NCI-H2081 treated with DMSO at 0.1 percent for 48 hours (cell line): ENCODE measurements at places on chromosomes 13 and 19.

DNA sequence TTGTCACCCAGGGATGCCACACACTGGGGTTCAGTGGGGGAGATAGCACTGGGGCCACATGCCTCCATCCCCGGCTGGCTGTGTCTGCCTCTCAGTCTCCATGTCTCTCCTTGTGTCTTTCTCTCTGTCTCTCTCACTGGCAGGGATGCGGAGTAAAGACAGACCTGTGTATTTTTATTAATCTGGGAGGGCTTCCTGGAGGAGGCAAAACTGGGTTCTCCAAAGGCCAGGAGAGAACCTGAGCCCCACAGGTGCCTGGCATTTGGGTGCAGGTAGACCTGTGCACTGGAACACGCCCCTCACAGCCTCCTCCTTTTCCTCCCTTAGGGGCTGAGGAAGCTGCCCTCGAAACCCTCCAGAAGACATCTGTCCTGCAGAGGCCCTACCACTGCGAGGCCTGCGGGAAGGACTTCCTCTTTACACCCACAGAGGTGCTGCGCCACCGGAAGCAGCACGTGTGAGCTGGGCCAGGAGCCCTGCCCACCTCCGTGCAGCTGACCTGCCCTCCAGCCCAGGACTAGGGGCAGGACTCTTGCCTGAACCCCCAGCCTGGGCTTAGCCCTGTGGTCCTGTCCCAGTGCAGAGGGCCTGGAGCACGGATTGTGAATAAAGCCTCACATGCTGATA is 32.7 kb downstream of the DHX34 start:
- DNase-seq = no peak

GRCh38 chr13:26372747-26373146 is 118.8 kb downstream of the CDK8 start:
- DNase-seq = no peak

GRCh38 chr19:45881909-45882528 is 3.9 kb downstream of the IRF2BP1 start:
- DNase-seq = no peak

DNA sequence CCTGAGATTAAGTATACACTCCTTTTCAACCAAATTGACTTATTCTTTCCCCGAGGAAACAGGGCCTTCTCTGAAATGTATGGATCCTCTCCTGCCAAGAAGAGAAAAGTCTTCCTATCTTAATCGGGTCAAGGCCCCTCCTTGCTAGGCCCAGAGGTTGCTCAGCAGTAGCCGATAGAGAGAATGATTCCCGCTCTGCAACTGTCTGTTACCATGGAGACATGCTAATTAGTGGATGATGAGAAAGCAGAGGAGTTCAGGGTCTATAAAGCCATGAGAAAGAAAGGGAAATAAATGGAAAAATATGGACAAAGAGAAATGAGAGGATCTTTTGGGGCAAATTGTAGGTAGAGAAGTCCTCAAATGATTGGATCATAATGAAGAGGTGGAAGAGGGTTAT is 103.5 kb downstream of the POU4F1 start:
- no peak for DNase-seq

GRCh38 chr19:2186071-2186846 is 22.5 kb downstream of the DOT1L start:
- no peak for DNase-seq

- peak; percentile 53 for DNase-seq
Observed at GRCh38 chr19:41959056-41960053, at the start of gene RABAC1. Gene RABAC1 (minus strand): TSS chr19:41959321. CDS start chr19:41959292, 29 bp downstream.

DNA sequence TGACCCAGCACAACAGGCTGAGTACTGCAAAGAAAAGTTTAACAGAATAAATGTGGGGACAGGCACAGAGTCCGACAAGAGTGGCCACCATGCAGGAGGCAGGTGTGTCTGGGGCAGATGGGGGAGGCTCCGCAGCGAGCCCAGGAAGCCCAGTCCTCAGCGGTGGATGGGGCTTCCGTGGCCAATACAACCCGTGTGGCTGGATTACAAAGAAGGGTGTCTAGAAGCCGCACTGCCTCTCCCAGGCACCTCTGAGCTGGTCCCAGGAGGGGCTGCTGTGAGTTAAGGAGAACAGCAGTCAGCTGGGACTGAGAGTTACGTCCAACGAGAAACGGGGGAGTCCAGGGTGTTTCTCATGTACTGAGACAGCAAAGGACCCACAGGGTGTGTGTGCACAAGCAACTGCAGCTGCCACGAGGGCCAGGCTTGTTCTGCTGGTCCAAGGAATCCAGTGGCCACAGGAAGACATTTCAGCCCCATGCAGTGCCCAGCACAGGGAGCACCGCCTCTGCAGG is 70.2 kb downstream of the SPACA7 start:
- DNase-seq = no peak

DNA sequence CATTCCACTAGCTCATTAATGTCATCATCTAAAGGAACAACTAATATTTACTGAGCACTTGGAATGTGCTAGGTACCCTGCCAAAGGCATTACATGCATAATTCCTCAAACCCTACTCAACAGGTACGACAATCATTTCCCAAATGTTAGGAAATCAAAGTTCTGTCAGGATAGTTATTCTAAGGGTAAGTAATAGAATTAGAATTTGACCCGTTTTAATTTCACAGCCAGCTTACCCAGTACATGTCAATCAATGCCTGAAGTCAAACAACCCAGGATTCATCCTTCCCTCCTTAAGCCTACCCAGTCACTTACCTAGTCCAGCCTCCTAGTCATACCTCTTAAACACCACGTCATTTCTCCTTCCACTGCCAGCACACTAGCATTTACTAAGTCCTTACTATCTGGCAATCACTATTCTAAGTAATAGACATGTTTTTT is 2.4 kb downstream of the LNX2 start:
- no peak for DNase-seq

DNA sequence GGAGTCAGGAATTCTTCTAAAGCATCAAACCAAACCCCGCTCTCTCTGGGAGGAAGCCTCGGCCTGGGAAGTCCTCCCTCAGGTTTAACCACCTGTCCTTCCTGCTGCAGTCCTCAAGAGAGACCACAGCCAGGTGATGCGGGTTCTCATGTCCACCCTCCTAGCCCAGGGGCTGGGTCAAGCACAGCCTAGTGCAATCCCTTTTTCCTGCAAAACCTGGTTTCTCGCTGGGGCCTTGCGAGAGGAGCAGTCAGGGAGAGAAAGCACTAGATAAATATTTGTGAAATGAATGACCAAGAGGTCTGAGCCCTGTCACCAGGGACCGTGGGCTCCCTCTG is 2.4 kb downstream of the SLC8A2 start:
- no peak for DNase-seq

GRCh38 chr13:53068585-53069520 is 40.2 kb downstream of the OLFM4 start:
- DNase-seq = no peak

DNA sequence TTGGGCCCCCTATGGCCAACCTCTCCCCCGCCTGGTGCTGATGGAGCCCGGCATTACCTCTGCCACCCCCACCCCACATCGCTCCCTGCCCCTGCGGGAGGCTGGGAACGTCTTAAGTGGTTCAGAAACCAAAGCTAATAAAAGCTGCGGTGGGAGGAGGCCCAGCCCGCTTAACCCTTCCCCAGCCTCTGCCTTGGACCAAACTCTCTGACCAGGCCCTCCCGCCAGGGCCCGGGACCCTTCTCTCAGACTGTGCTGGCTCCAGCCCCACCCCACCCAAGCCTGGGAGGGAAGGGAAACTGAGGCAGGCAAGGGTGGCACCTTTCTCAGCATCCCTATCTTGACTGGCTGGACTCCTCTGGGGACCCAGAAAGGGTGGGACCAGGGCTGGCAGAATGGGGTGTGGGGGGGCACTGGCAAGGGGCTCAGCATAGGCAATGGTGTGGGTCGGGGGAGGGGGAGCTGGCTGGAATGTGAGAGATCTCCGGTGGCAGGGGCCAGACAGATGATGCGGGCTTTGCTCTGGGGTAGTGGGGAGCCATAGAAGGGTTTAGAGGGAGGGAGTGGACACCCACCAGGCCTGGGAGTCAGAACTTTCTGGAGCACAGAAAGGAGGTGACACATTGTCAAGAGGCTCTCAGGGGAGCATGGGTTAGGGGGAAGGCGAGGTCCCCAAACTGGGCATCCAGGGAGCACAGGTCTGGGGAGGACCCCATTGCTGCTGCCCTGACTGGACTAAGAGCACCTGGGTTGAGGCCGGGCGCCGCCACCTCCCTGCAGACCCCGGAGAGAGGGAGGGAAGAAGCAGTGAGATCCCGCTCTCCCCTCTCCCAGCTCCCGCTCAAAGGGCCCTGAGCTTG is 21.9 kb downstream of the SMIM24 start:
- DNase-seq = no peak

GRCh38 chr19:33490041-33490451 is 31.5 kb downstream of the PEPD start:
- DNase-seq = no peak

GRCh38 chr19:4717966-4718701 is 5.5 kb downstream of the DPP9 start:
- DNase-seq = no peak

DNA sequence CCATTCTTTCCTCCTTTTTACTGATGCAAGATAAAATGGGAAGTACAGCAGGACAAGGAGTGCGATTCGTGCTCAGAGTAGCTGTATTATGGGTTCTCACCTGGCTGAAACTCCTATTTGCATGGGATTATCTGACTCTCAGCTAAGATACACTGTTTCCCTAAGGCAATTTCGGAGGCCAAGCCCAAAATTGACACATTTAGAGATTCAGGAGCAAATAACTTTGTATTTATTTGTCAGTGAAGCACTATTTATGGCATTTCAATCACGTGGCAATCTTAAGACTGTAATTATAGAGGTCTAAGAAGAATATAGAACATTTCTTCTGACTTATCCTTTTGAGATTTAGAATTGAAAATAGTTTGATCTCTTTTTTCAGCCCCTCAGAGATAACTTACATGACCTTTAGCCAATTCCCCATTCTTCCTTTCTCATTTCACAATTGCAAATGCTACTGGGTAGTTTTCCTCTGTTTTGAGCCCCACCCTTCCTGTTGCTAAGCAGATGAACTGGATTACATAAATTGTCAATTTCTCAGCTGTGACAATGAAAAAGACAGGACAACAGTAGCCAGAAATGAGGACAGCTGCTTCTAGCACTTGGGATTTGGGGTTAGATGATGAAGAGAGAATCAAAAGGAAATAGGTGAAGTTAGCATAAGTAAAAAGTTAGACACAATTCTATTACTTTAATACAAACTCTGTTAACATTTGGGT is 122.7 kb upstream of the FRY start:
- DNase-seq = no peak

DNA sequence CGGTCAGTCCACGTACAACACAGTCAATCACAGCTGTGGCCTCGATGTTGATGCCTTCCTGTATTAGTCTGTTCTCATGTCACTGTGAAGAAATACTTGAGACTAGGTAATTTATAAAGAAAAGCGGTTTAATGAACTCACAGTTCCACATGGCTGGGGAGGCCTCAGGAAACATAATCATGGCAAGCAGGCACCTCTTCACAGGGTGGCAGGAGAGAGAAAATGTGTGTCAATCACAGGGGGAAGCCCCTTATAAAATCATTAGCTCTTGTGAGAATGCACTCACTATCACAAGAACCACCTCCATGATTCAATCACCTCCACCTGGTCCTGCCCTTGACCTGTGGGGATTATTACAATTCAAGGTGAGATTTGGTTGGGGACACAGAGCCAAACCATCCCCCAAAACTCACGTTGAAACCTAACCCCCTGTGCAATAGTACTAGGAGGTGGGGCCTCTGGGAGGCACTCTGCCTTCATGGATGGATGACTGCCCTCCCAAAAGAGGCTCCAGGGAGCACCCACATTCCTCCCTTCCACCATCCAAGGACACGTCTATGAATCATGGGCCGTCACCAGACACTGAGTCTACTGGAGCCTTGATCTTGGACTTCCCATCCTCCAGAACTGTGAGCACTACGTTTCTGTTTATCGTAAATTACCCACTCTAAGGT is 2.3 kb upstream of the PROZ start:
- no peak for DNase-seq

- no peak for DNase-seq
Observed at GRCh38 chr19:10544753-10545251, 1.1 kb downstream of the ATG4D start.

DNA sequence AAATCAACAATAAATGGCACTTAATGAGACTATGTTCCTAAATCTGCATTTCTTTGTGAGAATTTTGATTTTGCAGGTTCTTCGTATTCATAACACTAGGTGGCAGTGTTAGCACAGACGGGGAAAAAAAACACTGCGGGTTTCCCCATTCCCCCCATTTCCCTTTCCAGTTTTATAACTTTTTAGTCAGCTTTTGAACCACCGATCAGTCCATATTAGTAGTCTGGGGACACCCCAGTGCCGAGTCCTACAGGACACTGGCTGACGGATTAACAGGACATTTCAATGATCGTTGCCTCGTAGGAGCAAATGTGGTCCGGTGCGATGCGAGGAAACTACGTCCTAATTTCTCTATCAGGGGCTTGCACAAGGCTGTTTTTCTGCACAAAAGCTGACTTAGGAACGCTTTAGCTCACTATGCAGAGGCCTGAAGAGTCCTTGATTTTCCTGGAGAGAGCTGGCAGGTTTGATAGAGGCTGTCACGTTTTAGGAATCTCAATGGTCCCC is 234.3 kb downstream of the LMO7 start:
- no peak for DNase-seq

DNA sequence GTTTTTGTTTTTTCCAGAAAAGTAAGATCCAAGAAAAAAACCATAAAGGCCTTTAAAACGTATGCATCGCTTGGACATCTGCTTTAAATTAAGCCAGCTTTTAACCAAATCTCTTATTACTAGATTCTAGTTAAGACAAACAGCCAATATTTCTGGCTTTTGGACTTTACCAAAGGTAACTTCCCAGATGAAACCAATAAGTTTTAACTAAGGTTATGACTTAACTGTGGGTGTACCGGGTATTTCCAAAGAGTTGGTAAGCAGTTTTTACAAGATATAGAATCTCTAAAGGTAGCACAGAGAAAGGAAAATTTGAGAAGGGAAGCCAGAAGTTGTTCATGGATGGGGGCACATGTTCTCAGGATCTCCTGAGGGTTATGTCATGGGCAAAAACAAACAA is 34.0 kb downstream of the CEACAM1 start:
- no peak for DNase-seq

DNA sequence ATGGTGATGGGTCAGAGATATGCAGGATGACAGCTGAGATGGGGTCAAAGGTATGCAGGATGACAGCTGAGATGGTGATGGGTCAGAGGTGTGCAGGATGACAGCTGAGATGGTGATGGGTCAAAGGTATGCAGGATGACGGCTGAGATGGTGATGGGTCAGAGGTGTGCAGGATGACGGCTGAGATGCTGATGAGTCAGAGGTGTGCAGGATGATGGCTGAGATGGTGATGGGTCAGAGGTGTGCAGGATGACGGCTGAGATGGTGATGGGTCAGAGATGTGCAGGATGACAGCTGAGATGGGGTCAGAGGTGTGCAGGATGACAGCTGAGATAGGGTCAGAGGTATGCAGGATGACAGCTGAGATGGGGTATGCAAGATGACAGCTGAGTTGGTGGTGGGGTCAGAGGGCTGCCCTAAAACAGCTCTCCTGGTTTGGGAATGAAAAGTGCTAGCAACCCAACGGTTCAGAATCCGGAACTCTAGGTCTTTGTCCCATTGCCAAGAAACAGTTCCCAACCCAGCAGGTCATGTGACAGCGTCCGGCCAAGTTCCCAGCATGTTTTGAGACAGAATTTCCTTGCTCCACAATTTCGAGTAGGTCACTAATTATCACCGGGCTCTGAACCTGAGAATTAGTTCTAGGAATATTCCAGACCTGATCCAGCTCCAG is 3.2 kb downstream of the SELENOW start:
- no peak for DNase-seq

GRCh38 chr13:98157188-98157587 is 14.3 kb downstream of the FARP1 start:
- no peak for DNase-seq

GRCh38 chr19:2345794-2346663 is 14.0 kb upstream of the TMPRSS9 start:
- DNase-seq = no peak

- no peak for DNase-seq
Observed at GRCh38 chr19:48565090-48565489, 13.1 kb downstream of the SULT2B1 start.
